Naive thymus-derived CD8-positive, alpha-beta T cell (primary cell): ENCODE measurements at places on chromosomes 16 and 17. TPM values are rescaled to one million over a fixed set of nuclear protein-coding genes. Genes with fewer than 3 reads are reported as not detected.

Gene ANKRD13B
- total RNA-seq, result 2.3 TPM

Gene CCL1
- total RNA-seq, result not detected

Gene CARD14
- not detected for total RNA-seq

DNA sequence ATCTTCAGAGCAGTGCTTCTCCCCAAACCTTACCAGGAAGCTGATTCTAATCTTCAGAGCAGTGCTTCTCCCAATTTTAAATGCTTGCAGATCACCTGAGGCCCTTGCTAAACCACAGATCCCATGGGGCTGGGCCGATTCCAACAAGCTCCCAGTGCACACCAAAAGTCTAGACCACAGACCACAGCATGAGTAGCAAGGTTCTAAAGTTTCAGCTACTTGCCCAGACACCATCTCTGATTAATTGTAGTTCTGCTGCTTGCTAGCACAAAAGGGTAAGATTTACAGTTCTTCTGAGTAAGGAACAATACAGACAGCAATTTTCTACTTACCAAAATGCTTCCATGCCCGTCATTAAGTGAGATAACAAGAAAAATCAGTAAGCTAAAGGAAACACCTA lies 12.2 kb downstream of the CLEC3A start:
- DNase-seq, result no peak

DNA sequence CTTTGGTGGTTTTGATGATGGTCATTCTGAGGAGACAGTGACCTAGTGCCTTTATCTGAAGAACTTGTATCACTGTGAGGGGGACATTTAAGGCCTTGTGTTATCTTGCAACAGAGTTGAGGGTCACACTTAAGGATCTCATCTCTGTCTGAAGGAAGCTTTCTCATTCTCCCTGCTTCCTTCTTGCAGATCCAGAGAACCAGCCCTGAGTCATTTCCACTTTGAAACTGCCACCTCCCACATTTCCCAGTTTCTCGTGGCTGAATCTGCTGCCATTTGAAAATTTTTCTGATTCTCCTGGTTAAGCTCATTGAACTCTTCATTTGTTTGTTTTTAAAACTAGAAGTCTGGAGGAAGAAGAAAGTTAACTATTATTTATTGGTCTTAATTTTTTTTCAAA lies 190.2 kb upstream of the CDH11 start:
- DNase-seq, result no peak

- DNase-seq, result no peak
These were observed 4.0 kb downstream of the MYBBP1A start for GRCh38 chr17:4551141-4551540.
